GOT3 (cell line): ENCODE measurements at places on chromosomes 13 and 19.

GRCh38 chr19:15466851-15467733 lies 2.7 kb upstream of the RASAL3 start:
- no peak for DNase-seq

GRCh38 chr13:90068658-90069057 lies 1278.8 kb upstream of the MIR17HG start:
- DNase-seq = no peak

- no peak for DNase-seq
Observed at GRCh38 chr13:98697791-98698190, 54.7 kb downstream of the SLC15A1 start.

DNA sequence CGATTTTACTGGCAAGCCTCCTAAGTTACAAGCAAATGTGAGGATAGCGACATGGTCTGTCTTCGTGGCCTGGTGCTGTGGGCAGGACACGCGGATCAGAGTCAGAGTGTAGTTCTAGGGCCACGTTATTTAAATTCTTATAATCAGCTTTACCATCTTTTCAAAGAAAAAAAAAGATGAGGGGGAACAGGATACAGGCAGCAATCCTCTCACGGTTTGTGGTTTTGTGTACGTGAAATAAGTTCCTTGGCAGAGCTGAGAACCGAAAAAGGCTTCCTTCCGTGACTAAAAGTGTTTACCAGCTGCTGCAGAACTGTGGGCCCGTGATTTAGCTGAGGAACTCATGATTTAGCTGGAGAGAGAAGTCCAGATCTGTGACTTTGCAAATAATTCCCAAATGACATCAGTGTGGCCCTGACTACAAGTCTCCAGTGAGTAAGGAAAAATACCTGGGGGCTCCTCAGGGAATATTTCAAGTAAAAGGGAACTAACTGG lies 27.2 kb downstream of the RCBTB2 start:
- DNase-seq = no peak

DNA sequence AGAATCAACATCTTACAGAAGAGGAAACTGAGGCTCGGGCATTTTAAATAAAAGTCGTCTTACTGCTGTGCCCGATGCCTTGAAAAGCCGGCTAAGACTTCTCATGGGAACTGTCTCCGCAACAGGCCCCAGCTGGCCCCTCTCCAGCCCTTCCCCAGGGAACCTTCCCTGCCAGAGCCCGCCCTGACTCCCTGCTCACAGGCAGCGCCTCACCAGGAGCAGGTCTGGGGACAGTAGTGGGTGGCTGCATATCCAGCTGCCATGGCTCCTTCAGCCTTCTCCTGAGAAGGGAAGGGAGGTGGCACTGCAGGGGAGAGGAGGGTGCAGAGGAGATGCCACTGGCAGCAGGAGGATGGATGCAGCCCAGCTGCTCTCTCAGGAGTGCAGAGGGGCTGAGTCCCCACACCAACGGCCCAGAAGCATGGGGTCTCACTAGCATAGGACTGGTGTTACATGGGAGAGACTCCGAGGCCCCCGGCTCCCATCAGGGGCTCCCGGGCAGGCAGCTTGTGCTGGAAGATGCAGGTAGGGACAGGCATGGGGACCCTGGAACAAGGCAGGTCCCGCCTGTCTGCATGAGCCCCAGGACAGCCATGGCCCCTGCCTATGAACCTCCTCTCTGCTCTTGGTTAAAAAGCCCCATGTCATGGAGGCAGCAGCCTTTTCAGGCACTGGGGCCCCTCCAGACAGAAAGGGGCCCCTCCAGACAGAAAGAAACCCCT lies 216.4 kb upstream of the SGCG start:
- no peak for DNase-seq

DNA sequence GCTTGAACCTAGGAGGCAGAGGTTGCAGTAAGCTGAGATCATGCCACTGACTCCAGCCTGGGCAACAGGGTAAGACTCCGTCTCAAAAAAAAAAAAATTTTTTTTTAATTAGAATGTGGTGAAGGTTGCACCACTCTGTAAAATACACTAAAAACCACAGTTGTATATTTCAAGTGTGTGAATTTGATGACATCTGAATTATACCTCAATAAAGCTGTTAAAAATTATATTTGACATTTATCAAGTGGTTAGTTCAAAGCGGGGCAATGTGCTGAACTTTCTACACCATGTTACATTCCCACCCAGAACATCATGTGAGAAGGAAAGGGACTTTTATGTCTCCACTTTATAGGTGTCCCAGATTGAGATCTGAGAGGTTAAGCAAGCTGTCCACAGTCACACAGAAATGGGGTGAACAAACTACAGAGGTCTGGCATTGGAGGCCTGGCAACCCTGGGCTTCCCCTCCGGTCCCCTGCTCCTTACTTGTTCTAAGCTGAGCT lies 5.9 kb upstream of the S1PR5 start:
- no peak for DNase-seq

DNA sequence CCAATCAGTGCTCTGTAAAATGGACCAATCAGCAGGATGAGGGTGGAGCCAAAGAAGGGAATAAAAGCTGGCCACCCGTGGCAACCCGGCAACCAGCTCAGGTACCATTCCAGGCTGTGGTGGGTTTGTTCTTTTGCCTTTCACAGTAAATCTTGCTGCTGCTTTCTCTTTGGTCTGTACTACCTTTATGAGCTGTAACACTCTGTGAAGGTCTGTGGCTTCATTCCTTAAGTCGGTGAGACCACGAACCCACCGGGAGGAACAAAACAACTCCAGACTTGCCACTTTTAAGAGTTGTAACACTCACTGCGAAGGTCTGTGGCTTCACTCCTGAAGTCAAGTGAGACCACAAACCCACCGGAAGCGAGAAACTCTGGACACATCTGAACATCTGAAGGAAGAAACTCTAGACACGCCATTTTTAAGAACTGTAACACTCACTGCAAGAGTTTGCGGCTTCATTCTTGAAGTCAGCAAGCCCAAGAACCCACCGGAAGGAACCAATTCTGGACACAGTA lies 16.5 kb upstream of the SPACA6 start:
- no peak for DNase-seq

- DNase-seq = no peak
Observed at GRCh38 chr19:43723588-43723987, 7.7 kb downstream of the IRGC start.

GRCh38 chr13:78602561-78603239 lies 652 bp downstream of the POU4F1 start:
- DNase-seq = no peak

- no peak for DNase-seq
Observed at GRCh38 chr13:101190976-101191375, 225.3 kb downstream of the NALCN start.

DNA sequence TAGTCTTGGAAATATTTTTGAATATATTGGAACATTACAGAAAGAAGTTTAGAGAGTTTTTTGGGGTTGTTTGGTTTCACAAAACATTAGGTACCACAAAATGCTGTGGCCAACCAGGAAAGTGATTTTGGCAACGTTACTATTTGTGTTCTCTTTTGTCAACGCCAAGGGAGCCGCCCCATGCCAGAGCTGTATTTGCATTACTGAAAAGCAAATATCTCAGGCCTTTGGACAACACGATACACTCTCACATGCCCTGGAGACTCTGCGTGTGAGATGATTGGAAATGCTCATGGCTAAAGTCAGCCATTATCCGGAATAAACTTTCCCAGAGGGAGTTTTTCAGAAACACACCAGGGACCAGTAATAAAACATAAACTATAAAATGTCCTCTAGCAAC lies 324.6 kb downstream of the SHISA2 start:
- no peak for DNase-seq

DNA sequence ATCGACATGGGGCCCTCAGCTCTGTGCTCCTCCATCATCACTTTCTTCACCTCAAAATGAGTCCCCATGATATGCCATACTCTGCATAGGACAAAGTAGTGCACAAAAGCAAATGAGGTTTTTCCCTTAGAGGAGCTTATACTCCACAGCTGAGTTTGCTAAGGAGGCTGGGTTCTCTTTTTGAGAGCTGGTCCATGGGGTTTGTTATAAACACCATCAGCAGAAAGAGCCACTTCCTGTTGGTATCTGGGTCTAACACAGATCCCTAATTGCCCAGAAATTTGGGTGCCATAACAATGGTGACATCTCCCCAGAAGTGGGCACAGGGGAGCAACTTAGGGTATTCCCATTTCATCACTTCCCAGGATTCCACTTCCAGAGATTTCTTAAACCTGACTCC lies 395.7 kb downstream of the FOXO1 start:
- no peak for DNase-seq

- no peak for DNase-seq
Observed at GRCh38 chr19:31596751-31597150, 247.5 kb upstream of the TSHZ3 start.

DNA sequence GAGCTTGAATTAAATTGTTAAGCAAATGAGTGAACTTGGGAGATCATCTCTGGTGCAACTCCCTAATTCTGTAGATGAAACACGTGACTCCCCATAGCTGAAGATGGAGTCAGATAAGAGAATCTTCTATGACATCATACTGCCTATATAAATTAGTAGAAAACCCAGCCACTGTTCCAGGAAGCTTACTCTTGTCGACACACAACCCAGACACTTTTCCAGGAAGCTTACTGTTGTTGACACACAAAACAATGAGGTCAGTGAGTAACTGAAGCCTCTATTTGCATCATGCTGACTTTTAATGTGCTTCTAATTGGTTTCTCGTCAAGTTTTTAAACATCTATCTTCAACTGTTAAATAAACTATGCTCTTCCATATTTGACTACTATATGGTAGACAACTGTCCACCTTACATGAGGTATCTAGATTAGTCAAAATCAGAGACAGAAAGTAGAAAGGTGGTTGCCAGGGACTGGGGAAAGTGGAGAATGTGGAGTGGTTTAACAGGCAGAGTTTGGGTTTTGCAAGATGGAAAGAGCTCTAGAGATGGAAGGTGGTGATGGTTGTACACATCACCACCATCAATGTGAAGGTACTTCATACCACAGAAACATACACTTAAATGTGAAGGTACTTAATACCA lies 168.2 kb downstream of the FGF14 start:
- DNase-seq = no peak

- no peak for DNase-seq
Observed at GRCh38 chr19:13952931-13953531, 722 bp downstream of the DCAF15 start.

- no peak for DNase-seq
Observed at GRCh38 chr13:39527961-39528660, 74.9 kb downstream of the LHFPL6 start.

GRCh38 chr13:99390601-99391000 lies 83.4 kb upstream of the GPR183 start:
- no peak for DNase-seq
